ENCODE measurements at places on chromosomes 4 and X. TPM values are rescaled to one million over a fixed set of nuclear protein-coding genes. Genes with fewer than 3 reads are reported as not detected.

DNA sequence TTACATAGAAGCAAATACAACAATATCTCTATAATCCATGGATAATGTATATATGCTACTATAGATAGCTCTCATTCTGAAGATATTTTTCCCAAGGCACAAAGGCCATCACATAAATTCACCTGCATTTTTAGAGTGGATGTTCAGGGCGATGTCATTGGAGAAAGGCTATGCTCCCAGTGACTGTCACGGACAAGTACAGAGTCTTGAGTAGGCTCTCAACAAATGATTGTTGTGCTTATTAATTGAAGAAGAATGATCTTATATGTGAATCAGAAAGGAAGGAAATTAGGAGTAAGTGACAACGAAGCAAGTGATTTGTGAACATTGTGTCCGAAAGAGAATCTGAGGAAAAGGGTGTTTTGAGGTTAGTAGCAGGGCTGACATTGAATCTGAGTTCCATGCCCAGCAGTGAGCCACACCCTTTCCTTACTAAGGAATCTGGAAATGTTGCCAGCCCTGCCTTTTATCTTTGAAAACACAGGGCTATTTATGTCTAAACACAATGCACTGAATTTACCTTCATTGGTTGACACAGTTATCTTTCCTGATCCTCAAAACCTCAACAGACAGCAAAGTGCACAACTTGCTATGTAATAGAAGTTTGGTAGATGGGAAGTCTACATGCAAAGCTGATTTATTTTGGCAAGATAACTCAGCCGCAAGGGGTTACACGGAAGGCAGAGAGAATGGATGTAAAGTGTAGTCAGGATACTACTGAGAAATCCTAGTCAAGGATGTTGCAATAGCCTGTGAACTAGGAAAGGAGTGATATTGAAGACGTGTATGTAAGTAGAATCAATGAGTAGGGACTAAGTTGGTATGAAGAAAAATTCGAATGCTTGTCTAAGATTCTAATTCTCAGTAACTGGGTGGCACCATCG is 50.4 kb downstream of the SORBS2 start:
- H3K4me1 ChIP-seq, result no peaks in the 10 kb centered on the region
- peak; percentile 37 for DNase-seq
- no peaks in the 10 kb centered on the region for H3K36me3 ChIP-seq
- H3K4me3 ChIP-seq, result no peak overlapping the region
- H3K27ac ChIP-seq, result no peak overlapping the region

- H3K4me1 ChIP-seq, result no peaks in the 10 kb centered on the region
- no peak for DNase-seq
- H3K4me3 ChIP-seq, result no peak overlapping the region
- no peaks in the 10 kb centered on the region for H3K36me3 ChIP-seq
- H3K27me3 ChIP-seq, result no peaks in the 10 kb centered on the region
- no peak overlapping the region for H3K27ac ChIP-seq
These were observed 253.0 kb downstream of the COX7B2 start for GRCh38 chr4:46656071-46656470.

- DNase-seq, result peak; percentile 61
- no peaks in the 10 kb centered on the region for H3K36me3 ChIP-seq
- peak within 1 kb of the TSS; percentile 85 for H3K4me3 ChIP-seq
- peak within 1 kb of the TSS; percentile 87 for H3K27ac ChIP-seq
These were observed at the start of gene SLC25A43 for GRCh38 chrX:119398974-119399771. SLC25A43 (plus strand) TSS chrX:119399336; CDS start chrX:119399404, 68 bp downstream.

GRCh38 chr4:22978656-22979055 is 285.9 kb downstream of the GBA3 start:
- no peak for DNase-seq
- H3K27me3 ChIP-seq, result no peaks in the 10 kb centered on the region
- H3K36me3 ChIP-seq, result no peaks in the 10 kb centered on the region
- H3K27ac ChIP-seq, result no peak overlapping the region

DNA sequence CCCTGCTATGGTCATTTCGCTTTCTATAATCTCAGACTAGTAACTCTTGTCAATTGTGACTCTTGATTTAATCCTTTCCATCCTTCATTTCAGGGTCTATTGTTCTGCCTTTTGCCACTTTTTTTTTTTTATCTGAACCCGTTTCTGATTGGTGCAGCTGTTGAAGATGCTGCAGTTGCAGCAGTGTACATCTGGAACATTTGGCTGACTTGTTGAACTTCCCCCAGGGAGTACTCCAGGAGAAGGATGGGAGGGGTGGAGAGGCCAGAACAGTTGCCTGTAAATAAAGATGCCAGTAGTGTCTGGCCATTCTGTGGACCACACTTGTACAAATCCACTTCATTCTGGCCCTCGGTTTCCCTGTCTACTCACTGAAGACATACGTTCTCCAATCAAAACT is 1.0 kb upstream of the EDA start:
- no peak for DNase-seq
- no peak overlapping the region for H3K4me3 ChIP-seq
- H3K27ac ChIP-seq, result no peak overlapping the region
- no peaks in the 10 kb centered on the region for H3K27me3 ChIP-seq
- no peaks in the 10 kb centered on the region for H3K4me1 ChIP-seq
- H3K36me3 ChIP-seq, result no peaks in the 10 kb centered on the region

DNA sequence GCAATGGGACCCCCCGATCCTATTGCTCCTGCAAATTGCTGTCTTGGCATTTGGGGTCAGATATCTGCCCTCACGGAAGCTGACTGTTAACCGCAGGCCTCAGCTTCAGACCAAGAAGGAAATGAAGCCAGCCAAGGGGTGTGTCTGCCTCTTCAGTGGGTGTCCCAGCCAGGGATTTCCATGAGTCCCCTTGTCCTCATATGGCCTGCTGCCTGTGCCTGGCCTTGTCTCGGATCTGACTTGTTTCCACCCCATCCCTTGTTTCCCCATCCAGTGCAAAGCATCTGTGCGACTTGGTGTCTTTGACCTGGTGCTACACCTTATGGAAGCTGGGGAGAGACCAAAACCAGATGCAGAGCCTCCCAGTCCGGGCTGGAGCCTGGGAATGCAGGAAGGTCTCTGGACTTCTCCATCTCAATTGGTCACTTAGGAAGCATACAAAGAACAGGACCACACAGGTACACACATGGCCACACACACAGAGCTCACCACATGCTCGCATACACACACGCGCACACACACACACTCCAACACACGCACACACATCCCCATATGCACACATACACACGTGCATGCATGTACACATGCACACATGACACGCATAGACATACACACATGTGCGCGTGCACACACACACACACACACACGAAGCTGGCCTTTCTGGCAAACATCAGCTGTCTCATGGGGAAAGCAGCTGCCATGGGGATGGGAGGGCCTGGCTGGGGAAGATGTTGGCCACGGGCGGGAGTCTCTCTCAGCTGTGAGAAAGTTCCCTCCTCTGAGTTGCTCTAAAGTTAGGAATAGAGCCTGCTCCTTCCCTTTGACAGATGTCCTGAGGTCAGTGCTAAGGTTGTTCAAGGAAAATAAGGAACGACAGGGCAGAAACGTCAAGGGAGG is 65.5 kb downstream of the CRMP1 start:
- DNase-seq, result peak; percentile 78
- peaks cover 9% of the 10 kb centered on the region for H3K4me1 ChIP-seq
- no peaks in the 10 kb centered on the region for H3K27me3 ChIP-seq
- no peak overlapping the region for H3K27ac ChIP-seq
- no peak overlapping the region for H3K4me3 ChIP-seq
- H3K36me3 ChIP-seq, result peaks cover 13% of the 10 kb centered on the region

- no peaks in the 10 kb centered on the region for H3K36me3 ChIP-seq
- no peaks in the 10 kb centered on the region for H3K27me3 ChIP-seq
- no peak overlapping the region for H3K4me3 ChIP-seq
These were observed 23.8 kb downstream of the RNF175 start for GRCh38 chr4:153735906-153736461.

GRCh38 chr4:123787512-123788080 is 391.0 kb downstream of the SPRY1 start:
- no peaks in the 10 kb centered on the region for H3K27me3 ChIP-seq
- peaks cover 50% of the 10 kb centered on the region for H3K4me1 ChIP-seq
- no peak overlapping the region for H3K4me3 ChIP-seq
- peak; percentile 35 for DNase-seq

DNA sequence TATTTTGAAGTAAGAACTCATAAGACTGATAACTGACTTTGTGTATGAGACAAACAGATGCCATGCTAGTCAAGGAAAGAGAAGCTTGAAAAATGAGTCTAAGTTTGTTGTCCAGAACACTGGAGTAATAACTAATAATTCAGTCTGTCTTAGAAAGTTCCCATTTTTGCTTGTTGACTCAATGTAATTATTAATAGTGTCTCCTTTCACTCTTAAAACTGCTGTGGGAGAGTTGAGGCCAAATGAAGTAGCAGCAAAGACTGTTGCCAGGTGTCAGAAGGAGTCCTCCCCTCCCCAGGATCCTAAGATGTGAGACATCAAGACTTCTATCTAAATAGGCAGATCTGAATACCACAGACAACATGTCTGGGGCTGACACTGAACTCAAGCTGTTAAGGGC is 20.8 kb upstream of the FAM13A start:
- H3K4me1 ChIP-seq, result no peaks in the 10 kb centered on the region
- no peaks in the 10 kb centered on the region for H3K36me3 ChIP-seq
- H3K27ac ChIP-seq, result no peak overlapping the region
- no peak overlapping the region for H3K4me3 ChIP-seq

- H3K4me1 ChIP-seq, result no peaks in the 10 kb centered on the region
- no peak for DNase-seq
- H3K27ac ChIP-seq, result no peak overlapping the region
- H3K4me3 ChIP-seq, result no peak overlapping the region
These were observed 387.2 kb downstream of the PCDH7 start for GRCh38 chr4:31107362-31107761.

DNA sequence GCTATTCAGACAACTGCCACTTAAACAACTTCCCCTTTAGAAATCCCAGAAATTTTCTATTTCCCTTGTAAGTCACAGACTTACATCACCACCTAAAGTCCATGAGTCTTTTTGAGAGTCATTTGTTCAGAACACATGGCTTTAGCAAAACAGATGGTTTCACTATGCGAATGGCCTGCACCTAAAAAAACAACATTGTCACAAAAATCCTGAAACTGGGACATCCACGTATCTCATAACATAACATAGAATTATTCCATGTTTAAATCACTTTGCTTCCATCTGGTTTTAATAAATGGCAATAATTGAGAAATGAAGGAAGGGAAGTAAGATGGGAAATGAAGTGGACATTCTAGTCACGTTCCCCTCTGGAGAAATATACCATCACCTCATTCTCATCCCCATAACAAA is 155.3 kb upstream of the EDNRA start:
- no peaks in the 10 kb centered on the region for H3K4me1 ChIP-seq
- H3K4me3 ChIP-seq, result no peak overlapping the region
- H3K27ac ChIP-seq, result no peak overlapping the region
- no peaks in the 10 kb centered on the region for H3K36me3 ChIP-seq
- DNase-seq, result peak; percentile 2

DNA sequence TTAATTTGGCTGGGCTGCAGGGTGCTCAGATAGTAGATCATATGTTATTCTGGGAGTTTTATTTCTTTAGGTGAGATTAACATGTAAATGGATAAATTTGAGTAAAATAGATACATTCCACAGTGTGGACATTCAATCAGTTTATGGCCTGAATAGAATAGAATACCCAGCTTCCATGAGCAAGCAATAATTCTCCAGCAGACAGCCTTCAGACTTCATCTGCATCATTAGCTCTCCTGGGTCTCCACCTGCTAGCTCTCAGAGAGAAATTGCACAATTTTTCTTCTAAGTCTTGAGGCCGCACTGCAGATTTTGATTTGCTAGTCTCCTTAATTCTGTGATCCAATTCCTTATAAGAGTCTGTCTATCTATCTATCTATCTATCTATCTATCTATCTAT is 420.3 kb upstream of the BOD1L1 start:
- DNase-seq, result no peak
- no peaks in the 10 kb centered on the region for H3K4me1 ChIP-seq

- H3K4me1 ChIP-seq, result no peaks in the 10 kb centered on the region
These were observed 170.1 kb downstream of the AFAP1 start for GRCh38 chr4:7769396-7770223.

DNA sequence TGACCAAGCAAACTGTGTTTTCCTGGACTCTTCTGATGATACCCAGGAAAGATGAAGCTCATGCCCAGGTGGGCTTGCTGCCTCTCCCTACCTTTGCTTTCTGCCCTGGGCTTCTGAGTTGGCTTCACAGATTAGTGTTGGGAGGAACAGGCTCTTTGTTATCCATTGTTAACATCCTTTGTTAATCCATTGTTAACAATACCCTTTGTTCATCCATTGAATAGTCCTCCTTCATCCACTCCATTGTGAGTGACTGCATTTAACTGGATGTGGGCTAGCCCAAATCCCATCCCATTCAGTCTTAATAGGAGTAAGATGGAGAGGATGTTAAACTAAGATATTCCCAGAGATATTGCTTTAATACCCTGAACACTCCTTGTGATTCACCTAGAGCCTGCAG is 199.0 kb upstream of the LNX1 start:
- no peak overlapping the region for H3K4me3 ChIP-seq
- H3K36me3 ChIP-seq, result no peaks in the 10 kb centered on the region
- H3K27me3 ChIP-seq, result no peaks in the 10 kb centered on the region
- peaks cover 12% of the 10 kb centered on the region for H3K4me1 ChIP-seq
- no peak for DNase-seq

- no peaks in the 10 kb centered on the region for H3K36me3 ChIP-seq
- no peak overlapping the region for H3K27ac ChIP-seq
- H3K4me3 ChIP-seq, result no peak overlapping the region
These were observed 25.4 kb upstream of the EREG start for GRCh38 chr4:74339501-74339900.

- no peak overlapping the region for H3K4me3 ChIP-seq
- H3K27ac ChIP-seq, result no peak overlapping the region
- DNase-seq, result no peak
- H3K36me3 ChIP-seq, result no peaks in the 10 kb centered on the region
These were observed 153.0 kb upstream of the TRPC5 start for GRCh38 chrX:112235547-112235946.

DNA sequence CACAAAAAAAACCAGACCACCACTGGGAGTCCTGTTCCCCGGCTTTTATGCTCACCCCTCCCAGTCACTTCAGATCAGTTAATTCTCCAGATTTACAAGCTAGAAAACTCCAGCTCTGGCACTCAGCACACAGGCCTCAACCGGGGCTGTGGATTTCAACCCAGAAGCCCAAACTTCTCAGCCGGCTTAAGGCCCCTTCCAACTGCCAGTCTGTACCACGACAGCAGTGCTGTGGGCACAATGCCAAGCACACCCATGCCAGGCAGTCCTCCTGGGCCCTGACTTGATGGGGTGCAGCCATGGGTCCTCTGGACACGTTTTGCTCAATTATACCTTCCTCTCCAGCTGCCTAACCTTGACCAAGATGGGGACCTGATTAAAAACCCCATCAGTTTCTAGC is 12.2 kb downstream of the SOD3 start:
- 0 out of 2 replicates have a peak, but pooled peaks cover 2% of the 10 kb centered on the region for H3K36me3 ChIP-seq
- H3K4me3 ChIP-seq, result no peak overlapping the region
- peaks cover 7% of the 10 kb centered on the region for H3K4me1 ChIP-seq
- no peak overlapping the region for H3K27ac ChIP-seq
- no peaks in the 10 kb centered on the region for H3K27me3 ChIP-seq

- H3K27me3 ChIP-seq, result no peaks in the 10 kb centered on the region
- no peaks in the 10 kb centered on the region for H3K36me3 ChIP-seq
- peak; percentile 77 for DNase-seq
These were observed at the start of gene PRICKLE3 for GRCh38 chrX:49186125-49187027. PRICKLE3 (minus strand) TSS chrX:49186373; CDS start chrX:49186297, 76 bp downstream.

- no peaks in the 10 kb centered on the region for H3K4me1 ChIP-seq
- H3K4me3 ChIP-seq, result no peak overlapping the region
- no peaks in the 10 kb centered on the region for H3K36me3 ChIP-seq
These were observed 3.8 kb downstream of the ADH1B start for GRCh38 chr4:99317354-99317753.

The TCEAL6 gene
- not detected for total RNA-seq

The SMIM10L2A gene
- total RNA-seq, result not detected

The SSX1 gene
- total RNA-seq, result not detected

The SSR4 gene
- 295 TPM for total RNA-seq

The PPBP gene
- total RNA-seq, result not detected

The KIAA1210 gene
- not detected for total RNA-seq

The C4orf54 gene
- not detected for total RNA-seq

The TMPRSS11B gene
- total RNA-seq, result not detected

The GALNTL6 gene
- total RNA-seq, result not detected

All from GM23248 (cell line).